ENCODE measurements at places on chromosomes 12 and 14.

- no peak for DNase-seq
These were observed 4.5 kb upstream of the AQP2 start for GRCh38 chr12:49946086-49946485.

DNA sequence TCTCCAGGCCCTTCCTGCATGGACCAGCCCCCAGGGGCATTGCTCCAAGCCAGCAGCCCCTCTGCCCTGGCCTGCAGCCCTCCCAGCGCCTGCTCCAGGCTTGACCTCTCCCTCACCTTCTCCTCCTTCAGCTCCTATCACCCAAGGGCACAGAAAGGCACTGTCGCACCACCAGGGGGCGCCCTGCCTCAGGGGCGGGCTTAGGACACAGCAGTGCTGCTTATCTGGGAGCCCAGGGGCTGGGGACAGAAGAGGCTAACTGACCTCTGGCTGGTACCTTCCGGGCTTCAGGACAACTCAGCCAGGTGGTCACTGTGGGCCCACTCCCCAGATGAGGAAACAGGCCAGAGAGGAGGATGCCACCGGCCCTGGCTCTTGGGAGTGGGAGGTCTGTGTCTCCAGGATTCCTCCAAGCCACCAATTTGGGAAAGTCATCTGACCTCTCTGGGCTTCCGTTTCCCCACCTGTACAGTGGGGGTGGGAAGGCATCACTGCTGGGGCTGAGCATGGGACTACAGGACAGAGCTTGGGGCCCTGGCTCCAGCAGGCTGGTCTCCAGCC is 25.3 kb upstream of the GPR132 start:
- DNase-seq = no peak

DNA sequence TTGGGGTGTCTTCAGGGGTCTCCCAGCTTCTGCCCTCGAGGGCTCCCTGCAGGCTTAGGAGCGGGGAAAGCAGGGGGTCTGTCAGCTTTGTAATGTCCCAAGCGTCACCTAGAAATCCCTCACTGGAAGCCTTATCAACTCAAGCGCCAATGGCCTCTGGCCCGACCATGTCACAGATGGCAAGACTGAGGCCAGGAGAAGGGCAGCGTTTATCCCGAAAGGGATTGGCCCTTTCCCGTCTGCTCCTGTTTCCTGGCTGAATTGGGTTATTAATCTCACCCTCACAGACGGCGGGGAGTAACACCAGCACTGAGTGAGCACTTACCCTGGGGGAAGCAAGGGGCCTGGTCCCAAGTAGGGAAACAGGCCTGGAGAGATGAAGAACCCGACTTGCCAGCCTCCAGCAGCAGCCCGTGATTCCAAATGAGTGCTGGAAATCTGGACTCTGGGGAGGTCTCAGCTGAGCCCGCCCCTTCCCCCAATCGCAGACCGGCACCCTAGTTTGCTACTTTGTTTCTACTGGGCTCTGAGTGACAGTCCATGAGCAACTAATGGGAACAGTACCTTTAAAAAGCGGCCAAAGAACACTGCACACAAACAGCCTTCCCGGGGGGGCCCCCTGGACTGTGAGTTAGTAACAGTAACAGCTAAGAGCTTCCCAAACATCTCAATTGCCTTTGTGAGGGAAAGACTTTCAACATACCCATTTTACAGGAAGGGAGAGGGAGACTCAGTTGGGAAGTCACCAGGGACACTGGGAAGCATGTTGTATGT is 2.1 kb upstream of the NCOR2 start:
- DNase-seq = no peak

DNA sequence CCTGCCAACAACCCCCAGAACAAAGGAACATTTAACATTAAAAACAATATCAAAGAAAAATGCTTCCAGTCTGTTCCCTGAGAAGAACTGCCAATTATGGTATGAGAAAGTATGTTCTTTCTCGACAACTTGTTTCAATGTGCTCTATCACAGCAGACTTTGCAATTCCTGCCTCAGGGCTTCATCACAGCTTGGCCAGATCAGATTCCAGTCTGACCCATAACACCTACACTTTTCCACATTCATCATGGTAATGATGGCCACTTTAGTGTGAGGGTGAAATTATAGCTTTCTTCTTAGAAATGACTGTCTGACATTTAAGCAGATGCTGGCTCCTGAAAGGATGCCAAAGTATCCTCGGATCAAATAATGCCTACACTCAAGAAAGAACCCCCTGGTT is 17.0 kb downstream of the NEK9 start:
- no peak for DNase-seq

DNA sequence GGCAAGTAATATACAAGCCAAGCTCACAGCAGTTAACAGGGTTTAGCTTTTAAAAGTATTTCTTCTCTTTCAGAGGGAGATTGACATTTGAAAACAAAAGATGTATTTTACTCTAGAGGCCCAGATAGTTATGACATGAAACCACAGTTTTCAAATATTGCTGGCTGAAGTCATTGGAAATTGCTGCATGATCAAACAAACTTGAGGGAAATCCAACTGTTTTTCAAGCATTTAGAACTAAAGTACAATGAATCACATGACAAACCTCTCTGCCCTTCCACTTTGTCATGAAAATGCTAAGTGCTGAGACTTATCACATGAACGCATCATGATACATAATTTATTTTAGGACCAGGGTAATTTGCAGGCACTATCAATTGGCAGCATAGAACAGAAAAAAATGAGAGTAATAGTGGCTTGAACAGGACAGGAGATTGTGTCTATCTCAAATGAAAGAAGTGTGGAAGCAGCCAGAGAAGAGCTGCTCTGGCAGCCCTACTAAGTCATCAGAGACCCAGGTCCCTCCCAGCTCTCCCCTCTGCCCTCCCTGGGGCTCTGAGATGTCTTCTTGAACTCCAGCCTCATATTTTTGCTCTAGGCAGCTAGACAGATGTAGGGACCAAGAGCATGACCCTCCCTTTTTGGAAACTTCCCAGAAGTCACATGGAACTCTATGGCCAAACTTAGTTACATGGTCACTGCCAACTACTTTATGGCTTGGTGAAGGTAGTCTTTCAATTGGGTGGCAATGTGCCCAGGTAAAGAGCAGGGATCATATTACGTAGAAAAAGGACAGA is 90.1 kb upstream of the PELI2 start:
- DNase-seq = no peak

DNA sequence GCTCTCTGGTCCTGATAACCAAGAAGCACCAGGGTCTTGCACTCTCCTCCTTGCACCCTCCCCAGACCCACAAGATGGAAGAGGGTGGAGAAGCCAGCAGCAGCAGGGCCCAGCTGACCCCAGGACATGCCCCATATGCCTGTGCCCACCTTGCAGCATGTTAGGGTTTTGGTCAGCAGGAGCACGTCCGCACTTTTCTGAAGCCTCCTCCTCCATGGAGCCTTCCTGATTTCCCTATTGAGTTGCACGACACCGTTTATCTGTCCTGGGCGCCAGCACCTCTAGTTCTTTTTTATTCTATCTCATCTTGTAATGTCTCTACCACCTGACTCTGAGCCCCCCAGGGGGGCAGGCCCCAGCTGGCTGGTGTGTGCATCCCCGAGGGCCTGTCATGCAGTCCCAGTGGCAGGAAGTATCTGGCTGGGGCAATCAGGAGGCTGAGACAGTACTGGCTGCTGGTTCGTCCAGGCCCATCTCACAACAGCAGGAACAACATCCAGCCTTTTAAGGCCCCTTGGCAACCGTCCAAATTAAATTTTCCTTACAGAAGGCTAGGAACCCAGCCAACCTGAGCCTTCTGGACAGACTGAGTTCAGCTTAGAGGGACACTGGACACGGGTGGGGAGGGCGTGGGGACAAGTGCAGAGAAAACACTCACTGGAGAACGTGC is 39.6 kb downstream of the CCDC85C start:
- DNase-seq = no peak

DNA sequence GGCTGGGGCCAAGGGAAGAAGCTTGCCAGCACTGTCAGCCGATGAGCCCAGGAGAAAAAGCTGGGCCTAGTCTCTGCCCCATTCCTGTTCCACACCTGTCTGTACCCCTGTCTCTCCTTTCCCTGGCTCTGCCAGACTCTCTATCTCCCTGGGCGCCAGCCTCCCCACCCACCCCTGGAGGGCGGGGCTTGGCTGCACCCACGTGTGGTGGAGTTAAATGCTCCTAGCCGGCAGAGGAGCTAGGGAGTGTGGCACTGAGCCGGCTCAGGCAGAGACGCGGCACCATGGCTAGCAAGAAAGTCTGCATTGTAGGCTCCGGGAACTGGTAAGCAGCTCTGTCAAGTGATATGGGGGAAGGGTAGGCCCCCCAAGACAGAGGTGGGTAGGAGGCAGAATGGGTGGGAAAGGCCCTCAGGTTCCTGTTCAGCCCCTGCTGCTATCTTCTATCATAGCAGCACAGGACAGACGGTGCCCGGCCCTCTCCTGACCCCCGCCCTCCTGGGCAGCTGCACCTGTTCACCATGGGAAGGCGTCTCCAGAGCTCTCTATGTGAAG is at the start of gene GPD1:
GPD1 (plus strand) TSS at position 242 of the 555 bp plus-strand sequence; CDS start at position 285, 43 bp downstream.
- DNase-seq = no peak

- DNase-seq = no peak
These were observed 423.3 kb upstream of the RGS6 start for GRCh38 chr14:71508901-71509300.

DNA sequence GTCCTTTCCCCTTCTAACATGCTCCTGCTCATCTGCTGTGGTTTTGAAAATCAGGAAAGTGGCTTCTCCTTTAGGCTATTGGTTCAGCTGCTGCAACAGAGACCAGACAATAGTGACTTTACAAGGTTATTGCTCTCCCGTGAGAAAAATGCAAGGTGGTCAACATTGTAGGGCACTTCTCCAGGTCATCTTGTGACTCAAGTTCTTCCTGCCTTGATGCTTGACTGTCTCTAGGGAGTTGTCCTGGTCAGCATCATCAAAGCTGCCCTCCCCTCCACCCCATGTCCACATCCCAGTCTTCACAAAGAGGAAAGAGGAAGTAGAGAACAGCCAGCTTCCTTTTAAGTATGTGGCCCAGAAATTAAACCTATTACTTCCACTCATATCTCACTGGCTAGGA is 3.9 kb upstream of the TMEM63C start:
- DNase-seq = no peak

- DNase-seq = no peak
These were observed 46.4 kb downstream of the CLMN start for GRCh38 chr14:95273001-95273978.

GRCh38 chr12:122981036-122981471 is 573 bp downstream of the ARL6IP4 start:
- no peak for DNase-seq
